ENCODE measurements at places on chromosomes 6 and 20.

- no peak for DNase-seq
Observed at GRCh38 chr20:1720845-1721475, 63.4 kb upstream of the SIRPG start.

GRCh38 chr20:63461104-63461763 is 11.2 kb downstream of the KCNQ2 start:
- no peak for DNase-seq

DNA sequence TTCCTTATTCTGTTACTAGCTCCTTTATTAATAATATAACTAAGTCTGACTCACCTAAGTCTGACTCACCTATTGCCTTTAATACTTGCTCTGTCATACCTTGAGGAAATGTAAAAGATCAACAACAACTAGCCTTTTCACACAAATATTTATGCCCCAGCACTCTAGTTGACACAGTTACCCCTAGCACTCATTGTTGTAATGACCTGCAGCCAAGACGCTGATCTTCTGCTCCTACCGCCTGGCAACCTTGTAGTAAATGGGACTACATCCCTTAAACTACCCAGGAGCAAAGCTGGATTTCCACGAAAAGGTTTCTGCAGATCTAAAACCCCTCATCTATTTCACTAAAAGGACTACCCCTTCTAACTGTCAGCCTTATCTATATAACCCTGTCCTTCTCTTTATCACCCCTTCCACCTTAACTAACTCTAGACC is 90.0 kb downstream of the PLG start:
- no peak for DNase-seq

DNA sequence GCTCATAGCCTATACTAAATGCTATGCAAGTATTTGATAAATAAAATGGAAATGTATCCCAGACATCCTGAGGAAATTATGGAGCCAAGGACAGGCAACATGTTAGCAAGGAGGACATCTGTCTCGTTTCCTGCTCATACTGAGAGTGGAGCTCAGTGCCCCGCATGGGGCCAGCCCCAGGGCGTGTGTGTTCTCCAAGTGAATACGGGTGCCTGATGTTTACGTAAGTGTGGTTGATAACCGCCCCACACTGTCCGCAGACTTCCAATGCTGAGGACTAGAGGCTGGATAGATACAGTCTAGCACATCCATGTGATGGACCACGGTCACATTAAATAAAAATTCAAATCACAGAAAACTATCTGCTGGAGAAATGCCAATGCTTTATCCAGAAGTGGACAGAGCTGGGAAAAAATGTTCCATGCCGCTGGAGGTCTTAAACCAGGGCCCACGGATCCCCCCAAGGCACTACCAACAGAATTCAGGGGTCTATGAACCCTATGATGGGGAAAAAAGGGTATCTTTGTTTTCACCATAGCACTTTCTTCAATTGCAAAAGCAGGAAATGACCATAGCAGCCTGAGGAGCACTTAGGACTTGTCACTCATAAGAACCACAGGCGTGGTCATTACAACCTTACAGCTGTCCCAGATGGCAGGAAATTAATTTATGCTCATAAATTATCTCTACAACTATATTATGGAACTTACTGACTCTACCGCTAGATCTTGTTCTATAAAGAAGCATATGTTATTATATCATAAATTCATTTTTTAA is 24.9 kb downstream of the TGM2 start:
- DNase-seq, result no peak

GRCh38 chr6:163513570-163514166 is 99.2 kb downstream of the QKI start:
- no peak for DNase-seq

GRCh38 chr20:5374171-5374570 is 57.4 kb upstream of the PROKR2 start:
- DNase-seq, result no peak
